Activated CD4-positive, alpha-beta T cell treated with anti-CD3 and anti-CD28 coated beads, Interleukin-2, amount 10 ng/mL, durations not matched to agents 7 days and 5 days (primary cell): ENCODE measurements at places on chromosomes 11 and 22. TPM values are rescaled to one million over a fixed set of nuclear protein-coding genes. Genes with fewer than 3 reads are reported as not detected.

DNA sequence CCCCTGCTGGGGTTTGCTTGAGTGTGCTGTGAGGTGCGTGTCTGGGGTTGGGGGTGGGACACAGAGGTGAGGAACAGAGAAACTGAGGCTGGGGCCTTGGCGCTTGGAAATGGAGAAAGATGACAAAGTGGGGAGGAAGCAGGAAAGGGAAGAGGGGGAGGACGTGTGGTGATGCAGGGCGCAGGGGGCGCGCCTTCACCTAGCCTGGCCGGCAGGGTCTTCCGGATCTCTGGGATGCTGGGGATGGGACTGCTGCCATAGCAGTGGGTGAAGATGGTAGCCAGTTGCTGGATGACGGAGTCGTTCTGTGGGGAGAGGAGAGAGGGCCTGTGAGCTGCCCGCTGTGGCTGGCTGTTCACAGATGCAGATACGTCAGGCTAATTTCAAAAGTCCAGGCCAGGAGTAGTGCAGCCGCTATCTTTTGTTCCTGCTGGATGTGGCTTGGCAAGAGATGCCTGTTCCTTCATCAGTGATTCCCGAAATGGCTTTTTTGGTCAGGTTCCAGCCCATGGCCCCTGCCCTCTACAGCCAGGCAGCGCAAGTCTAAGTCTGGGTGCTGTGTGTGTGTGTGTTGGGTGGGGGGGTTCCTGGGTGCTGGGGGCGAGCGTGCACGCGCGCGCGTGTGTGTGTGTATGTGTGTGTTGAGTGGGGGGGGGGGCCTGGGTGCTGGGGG, 54.8 kb downstream of the NAT10 start:
- no peak for DNase-seq

DNA sequence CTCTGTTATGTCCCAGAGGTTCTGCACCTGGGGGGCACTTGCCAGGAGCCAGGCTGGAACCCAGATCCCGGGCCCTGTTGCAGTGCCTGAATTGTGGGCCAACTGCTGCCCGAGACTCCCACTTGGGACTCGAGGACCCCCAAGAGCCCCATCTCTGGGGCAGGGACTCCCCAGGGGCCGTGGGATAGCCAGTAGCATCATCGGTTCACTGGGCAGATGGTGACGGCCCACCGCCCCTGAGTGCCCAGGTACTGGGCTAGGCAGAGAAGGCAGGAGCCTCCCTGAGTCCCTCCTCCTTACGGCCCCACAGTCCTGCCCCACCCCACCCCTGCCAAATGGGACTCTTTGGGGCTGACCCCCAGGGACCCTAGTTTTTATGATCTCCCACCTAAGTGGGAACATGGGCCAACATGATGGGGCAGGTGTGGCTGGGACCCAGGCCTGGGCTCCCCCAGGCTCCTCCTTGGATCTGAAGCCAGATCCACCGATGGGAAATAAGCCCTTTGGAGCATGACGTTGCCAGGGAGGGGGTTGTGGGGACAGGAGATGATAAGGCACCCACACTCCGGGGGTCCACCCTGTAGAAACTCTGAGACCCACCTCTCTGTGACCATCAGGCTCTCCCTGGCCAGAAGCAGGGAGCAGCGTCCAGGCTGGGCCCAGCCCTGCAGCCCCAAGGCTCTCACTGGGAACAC, 94.5 kb upstream of the FGF3 start:
- no peak for DNase-seq

DNA sequence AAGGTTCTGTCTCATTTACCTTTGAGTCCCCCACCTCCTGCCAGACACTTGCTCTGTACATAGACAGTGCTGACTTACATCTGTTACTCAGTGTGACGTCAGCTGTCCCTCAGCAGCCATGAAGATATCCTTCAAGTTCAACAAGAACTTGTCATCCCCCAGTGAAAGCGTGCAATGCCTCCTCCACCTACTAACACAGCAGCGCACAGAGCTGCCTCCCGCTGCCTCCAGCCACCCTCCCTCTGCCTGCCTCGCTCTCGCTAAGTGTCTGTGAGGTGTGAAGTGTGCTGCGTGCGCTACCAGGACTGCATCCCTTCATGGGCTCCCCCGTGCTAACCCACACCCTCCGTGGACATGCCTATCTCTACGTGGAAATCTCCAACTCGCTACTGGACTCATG, 621.4 kb downstream of the BRD1 start:
- no peak for DNase-seq

- DNase-seq, result no peak
These were observed 14.3 kb downstream of the BLID start for GRCh38 chr11:122101625-122102291.

GRCh38 chr11:62391642-62392425, 27.0 kb upstream of the SCGB1A1 start:
- no peak for DNase-seq

- DNase-seq, result no peak
These were observed 31.1 kb downstream of the TSPAN4 start for GRCh38 chr11:873706-874105.

GRCh38 chr11:104679258-104679657, 219.0 kb downstream of the CASP12 start:
- DNase-seq, result no peak

DNA sequence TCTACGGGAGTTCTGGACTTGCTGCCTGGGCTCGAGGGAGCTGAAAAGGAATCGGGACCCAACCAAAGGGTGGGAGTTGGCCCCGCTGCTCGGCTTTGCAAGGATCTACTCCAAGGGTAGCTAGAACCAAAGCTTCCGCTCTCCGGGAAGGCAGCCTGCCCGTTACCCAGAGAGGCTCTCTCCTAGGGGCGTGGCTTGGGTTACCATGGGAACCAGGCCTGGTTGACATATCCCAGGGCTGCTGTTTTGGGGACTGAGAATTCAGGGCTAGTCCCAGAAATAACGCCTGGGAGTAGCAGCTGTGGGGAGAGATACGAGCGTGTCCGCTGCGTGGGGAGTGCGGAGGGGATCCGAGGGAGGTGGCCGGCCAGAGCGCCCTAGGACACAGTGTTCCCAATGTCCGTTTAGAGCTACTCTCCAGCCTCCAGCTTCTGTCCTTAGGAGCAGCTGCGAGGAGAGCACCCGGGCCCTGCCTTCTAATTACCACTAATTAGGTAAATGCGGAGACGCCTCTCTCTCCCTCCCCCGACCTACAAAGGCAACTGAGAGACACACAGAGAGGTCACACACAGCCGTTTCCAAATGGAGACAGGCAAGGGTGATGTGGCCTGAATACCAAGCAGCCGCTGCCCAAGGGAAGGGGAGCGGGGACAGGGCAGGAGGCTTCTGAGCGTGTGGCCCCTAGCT, 141.6 kb upstream of the CADM1 start:
- no peak for DNase-seq

- DNase-seq, result no peak
These were observed 43.4 kb upstream of the NNMT start for GRCh38 chr11:114252767-114253166.

DNA sequence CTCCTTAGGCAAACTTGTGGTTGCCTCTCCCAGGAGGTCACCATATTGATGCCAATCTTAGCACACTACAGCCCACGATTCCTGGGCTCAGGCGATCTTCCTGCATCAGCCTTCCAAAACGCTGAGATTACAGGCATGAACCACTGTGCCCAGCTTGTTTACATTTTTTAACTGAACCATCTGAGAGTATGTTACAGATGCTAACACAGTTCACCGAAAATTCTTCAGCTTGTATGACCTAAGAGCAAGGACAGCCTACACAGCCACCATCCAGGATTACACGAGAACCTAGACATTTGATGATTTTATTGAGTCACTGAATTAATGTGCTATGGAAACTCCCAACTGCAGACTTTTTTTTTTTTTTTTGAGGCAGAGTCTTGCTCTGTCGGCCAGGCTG, 5.8 kb upstream of the LGALS1 start:
- DNase-seq, result no peak

- DNase-seq, result no peak
These were observed 53.1 kb downstream of the MAP6 start for GRCh38 chr11:75615751-75616150.

- DNase-seq, result no peak
These were observed 734 bp upstream of the TMEM123 start for GRCh38 chr11:102453302-102453695.

GRCh38 chr11:804599-804964, 449 bp downstream of the PIDD1 start:
- DNase-seq, result no peak

GRCh38 chr11:105821372-105821771, 200.7 kb downstream of the MSANTD4 start:
- DNase-seq, result no peak

GRCh38 chr22:28599693-28600092, 79.9 kb downstream of the TTC28 start:
- no peak for DNase-seq

GRCh38 chr22:17789379-17790200, 15.3 kb upstream of the BID start:
- no peak for DNase-seq

DNA sequence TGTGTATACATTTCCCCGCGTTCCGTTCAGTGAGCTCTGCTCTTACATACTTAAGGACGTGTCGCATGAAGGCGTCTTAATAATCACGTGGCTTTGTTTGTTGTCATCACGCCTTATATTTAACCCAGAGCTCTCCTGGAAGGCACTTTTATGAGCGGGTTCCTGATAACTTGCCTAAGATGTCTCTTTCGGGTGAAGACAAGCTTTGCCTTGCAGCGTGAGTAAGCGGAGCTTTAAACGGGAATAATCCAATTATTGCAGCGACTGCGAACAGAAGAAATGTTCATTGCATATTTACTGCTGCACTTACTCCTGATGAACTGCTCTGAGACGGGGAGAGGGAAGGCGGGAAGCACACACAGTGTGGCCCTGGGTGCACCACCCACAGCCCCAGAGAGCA, 1128.2 kb downstream of the BRD1 start:
- DNase-seq, result no peak

- DNase-seq, result no peak
These were observed 58.1 kb downstream of the DDI1 start for GRCh38 chr11:104094576-104094975.

The TNNT3 gene
- 5.4 TPM for total RNA-seq

The LRRC51 gene
- total RNA-seq, result 9.5 TPM

The CALCA gene
- total RNA-seq, result not detected

The FLRT1 gene
- total RNA-seq, result not detected

The ACTN3 gene
- total RNA-seq, result not detected

The SLCO2B1 gene
- total RNA-seq, result not detected
